Fibroblast of skin of right biceps (primary cell): ENCODE measurements at places on chromosomes 5 and 9.

DNA sequence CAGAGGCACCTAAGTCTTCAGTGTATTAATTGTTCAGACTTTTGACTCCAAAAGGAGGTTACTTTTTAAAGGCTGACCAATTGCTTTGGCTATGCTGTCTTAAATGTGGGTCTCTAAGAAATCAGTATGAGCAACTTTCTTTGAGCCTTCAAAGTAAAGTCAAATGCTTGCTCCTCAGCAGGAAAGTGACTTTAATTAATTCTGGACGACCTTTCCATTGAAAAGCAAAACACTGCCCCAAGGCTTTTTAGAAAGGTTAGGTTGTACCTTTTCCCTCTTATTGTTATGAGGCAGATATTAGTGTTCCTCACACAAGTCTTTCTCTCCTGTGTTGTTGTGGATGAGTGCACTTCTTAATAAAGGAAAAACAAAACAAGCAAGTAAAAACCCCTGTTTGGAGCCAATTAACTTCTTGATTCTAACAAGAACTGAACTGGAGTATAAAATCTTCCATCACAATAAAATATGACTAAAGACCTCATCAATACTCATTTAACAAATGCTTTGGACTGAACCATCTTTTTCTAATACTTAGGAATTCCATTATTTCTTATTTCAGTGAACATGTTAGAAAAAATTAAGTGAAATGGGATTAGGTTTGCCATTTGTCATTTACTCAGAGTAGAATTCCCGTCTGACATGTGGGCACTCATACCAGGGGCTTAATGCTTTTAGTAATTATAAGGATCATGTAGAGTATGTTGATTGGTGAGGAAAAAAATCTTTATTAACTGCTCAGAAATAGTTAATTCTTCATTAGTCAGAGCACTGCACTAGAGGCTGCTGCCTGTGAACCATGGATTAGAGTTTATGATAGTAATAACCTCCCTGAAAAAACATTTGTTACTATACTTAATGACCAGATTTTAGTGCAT is 159.1 kb upstream of the ZNF608 start:
- no peak for DNase-seq

DNA sequence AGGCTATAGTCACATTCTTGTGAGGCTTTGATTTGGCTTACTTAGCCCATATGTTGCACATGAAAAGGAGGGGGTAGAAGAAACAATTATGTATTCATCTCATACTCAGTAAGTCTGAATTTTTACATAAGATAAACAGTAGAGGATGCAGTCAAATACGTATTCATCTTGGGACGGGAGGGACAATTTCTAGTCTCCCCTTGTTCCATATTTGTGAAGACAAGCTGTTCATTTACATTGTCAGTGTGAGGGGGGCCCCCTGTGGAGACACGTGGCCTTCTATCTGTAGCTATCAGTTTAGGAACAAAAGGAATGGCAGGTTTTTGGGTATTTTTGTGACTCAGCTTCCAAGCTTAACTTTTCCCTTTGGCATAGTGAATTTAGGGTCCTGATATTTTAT is 49.2 kb upstream of the PPP1R2B start:
- DNase-seq: peak; percentile 20

DNA sequence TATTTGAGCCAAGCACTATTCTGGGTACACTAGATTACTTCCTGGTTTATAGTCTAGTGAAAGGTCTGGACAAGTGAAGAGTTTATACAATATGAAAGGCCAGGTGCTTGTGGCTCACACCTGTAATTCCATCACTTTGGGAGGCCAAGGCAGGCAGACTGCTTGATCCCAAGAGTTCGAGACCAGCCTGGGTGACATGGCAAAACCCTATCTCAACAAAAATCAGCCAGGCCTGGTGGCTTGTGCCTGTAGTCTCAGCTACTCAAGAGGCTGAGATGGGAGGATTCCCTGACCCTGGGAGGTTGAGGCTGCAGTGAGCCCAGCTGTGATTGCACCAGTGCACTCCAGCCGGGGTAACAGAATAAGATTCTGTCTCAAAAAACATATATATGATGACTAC is 9.5 kb upstream of the TXNDC15 start:
- DNase-seq: no peak

- DNase-seq: no peak
These were observed 53.4 kb upstream of the PAM start for GRCh38 chr5:102701748-102702147.

DNA sequence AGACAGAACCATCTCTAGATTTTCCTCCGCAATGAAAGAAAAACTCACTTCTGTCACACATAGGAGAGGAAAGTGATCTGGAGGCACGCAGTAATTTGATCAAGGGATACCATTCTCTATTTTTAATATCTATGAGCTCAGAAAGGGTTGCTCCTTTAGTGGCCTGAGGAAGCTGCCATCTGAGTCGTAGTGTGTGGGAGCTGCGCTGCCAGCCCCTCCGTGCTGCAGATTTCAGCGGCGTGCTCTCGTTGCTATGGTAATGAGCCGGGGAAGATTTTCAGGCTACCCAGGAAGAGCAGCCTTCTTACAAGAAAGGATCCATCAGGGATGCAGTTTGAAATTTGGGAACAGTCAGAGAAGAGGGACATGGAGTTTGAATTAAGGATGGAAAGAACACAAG is 17.1 kb upstream of the GOLM1 start:
- DNase-seq: no peak

DNA sequence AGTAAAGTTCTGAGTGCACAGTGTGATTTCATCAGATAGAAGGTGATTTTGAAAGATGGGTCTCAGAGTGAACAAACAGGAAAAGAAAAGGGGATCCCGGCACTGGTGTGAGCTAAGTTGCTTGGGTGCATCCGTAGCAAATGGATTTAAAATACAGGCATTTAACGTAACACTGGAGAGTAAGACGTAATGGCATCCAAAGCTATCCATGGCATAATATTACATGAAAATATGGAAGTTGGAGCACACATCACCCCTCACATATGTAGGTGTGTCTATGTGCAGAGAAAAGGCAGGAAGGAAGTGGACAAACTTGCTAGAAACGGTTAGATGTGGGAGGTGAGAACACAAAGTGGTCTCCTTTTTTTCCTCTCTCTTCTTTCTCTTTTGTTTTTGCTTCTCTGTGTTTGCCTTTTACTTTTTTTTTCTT is 38.2 kb upstream of the SEMA4D start:
- no peak for DNase-seq

DNA sequence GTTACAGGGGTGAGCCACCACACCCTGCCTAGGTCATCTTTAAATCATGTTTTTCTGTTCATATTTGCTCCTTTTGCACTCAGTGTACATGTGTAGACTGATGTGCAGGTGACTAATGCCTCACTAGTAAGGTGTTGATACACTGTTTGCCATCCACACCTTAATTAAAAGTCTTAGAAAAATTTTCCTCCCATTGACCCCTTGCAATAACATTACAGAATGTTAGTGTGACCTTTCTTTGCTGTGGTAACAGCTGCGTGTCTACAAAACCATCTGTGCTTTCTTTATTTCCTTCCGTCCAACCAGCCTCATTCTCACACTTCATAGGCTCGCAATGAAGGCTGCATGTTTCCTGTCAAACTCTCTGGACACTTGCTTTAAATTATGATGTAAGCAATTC is 6.6 kb upstream of the CEMIP2 start:
- no peak for DNase-seq

DNA sequence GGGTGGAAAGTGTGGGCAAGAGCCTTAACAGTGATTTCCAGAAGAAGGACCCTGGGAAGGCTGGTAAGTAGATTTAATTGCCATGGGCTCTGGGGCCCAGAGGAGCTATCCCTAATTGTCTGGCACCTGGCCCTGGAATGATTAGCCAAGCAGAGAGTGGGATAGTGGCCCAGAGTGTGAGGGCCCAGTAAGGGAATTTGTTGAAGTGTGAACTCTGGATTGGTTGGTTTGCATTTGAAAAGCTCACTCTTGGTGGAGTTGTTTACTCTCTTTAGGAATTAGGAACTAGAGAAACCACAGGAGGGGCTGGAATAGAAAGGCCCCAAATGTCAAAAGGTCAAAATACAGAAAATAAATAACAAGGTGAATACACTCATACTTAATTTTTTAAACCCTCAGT is 207.1 kb downstream of the GABRG2 start:
- no peak for DNase-seq

DNA sequence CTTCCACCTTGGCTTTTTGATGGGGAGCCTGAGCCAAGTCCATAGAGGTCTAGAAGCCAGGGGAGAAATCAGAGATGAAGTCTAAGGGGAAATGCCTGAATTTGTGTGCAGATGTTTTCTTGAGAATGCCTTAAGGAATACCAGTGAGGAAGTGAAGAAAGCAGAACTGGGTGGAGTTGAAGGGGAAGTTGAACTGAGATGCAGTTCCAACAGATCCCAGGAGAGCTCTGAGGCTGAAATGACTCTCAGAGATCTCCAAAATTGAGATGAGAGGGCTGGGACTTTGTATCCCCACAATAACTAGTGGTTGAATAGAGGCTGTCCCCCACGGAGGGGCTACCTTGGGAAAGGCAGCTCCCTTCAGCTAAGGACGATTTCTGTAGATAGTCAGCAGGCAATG is 197.1 kb downstream of the ZNF462 start:
- no peak for DNase-seq

DNA sequence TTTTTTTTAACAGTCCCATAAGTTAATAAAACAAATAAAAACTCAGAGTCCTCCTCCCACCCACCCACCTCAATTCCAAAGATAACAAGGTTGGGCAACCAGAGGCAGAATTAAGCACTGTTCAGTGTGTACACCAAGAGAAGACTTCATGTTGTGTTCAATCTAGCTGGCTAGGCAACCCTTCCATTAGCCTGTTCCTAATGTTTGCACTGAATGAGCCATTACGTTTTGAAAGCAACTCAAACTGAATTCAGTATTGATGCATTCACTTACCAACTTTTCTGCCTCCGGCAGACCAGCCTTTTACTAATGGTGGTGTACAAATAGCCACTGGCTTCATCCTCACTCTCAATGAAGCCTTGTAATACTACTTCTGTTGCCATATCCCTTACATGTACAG is 47.5 kb downstream of the PBX3 start:
- DNase-seq: no peak

DNA sequence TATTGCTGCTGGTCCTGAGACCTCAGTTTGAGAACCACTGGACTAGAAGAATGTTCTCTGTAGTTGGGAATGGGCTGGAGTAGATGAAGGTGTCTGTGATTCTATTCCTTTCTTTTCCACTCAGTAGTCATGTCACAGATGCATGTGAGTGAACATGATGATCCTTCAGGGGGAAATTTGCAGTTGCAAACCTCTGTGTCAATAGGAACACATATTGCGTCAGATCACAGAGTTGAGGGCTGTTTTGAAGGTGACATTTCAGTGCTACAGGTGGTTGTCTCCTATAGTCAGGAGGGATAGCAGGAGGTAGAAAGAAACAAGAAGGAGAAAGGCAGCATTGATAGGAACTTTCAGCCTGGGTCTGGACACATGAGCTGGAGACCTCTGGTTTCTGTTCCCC is 239.3 kb downstream of the ARHGEF28 start:
- no peak for DNase-seq

- no peak for DNase-seq
These were observed 3.0 kb upstream of the MACROH2A1 start for GRCh38 chr5:135402031-135402430.

GRCh38 chr9:106727969-106728368 is 135.0 kb upstream of the ZNF462 start:
- DNase-seq: no peak

DNA sequence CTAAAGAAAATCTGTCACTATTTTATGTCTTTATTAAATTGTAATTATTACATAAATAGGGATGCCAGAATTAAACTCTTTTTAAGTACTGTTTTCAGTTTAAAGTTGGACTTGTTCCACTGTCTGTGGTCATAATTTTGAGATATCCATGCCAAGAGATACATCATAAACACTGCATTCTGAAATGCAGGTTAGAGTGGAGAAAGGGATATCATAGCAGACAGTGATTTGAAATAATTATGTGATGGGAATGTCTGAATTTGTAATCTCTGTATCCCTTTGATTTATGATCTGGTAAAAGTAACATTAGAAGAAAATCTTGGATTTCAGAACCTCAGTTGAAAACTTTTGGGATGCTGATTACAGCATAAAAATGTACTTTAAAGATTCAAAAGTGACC is 222.1 kb downstream of the GOLPH3 start:
- DNase-seq: peak; percentile 36

- peak; percentile 71 for DNase-seq
These were observed 49.8 kb upstream of the PALM2AKAP2 start for GRCh38 chr9:109730228-109730627.

DNA sequence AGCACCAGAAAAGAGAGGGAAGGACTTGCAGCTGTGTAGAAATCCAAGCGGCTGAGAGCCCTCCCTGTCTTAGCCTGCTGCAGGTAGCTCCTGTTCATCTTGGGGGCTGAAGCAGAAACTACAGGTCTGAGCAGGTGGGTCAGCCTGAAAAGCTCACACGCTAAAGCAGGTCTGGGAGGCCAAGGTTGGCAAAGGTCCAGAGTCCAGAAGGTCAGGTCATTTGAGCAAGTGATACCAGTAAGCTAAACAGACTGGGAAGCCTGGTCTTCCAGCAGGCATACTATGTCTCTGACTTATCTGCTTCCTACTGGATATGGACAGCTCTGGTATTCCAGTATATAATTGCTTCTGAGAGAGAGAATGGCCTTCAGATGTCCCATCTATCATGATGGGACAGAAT is 26.2 kb downstream of the PTCD2 start:
- no peak for DNase-seq

DNA sequence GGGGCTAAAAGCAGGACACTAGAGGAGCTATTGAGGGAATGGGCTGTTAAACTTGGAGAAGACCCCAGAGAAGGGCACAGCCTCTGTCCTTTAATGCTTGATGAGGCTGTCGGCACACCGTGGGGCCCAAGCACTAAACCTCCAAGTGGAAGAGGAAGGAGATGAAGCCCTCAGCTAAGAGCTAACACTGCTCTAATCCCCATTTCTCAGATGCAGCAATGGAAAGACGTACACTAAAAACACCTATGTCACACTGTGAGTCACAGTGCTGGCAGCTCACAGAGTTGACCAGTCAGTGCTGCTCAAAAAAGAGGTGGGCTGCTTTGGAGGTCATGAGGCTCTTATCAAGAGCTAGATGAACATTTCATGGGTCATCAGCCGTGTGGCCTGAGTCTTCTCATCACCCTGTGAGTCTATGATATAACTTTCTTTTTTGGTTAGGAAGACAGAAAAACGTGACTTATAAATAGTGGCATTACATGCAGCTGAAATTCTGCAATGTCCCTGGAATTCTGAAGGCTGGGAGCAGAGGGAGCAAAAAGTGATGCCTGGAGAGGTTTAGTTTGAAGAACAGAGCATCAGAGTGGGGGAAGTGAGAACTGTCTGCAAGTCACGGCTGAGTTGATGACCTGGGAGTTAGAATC is 21.5 kb downstream of the TNFSF8 start:
- DNase-seq: no peak

GRCh38 chr5:108212775-108213346 is 169.0 kb downstream of the FBXL17 start:
- DNase-seq: peak; percentile 22

DNA sequence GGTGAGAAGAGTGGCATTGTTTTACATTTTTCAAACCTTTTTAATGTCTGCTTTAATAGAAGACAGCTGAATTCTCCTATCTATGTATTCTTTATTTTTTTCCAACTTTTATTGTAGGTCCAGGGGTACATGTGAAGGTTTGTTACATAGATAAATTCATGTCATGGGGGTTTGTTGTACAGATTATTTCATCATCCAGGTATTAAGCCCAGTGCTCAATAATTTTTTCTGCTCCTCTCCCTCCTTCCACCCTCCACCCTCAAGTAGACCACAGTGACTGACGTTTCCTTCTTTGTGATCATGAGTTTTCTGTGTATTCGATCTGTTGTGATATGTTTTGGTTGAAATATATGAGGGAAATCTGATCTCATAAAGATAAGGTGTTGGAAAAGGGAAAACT is 1.7 kb upstream of the SREK1 start:
- no peak for DNase-seq
